ENCODE measurements at places on chromosomes 2 and 18.

DNA sequence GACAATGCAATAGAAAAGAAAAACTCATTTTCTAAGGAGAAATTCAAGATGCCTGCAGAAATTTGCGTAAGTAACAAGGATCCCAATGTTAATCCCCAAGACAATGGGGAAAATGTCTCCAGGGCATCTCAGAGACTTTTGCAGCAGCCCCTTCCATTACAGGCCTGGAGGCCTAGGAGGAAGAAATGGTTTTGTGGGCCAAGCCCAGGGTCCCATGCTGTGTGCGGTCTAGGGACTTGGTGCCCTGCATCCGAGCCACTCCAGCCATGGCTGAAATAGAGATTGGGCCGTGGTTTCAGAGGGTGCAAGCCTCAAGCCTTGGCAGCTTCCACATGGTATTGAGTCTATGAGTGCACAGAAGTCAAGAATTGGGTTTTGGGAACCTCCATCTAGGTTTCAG lies 103.9 kb upstream of the ACVR1 start:
- no peak for DNase-seq

- DNase-seq, result no peak
Measured at GRCh38 chr2:27241761-27242613, 20.9 kb downstream of the SLC30A3 start.

GRCh38 chr2:59233448-59233847 lies 992.3 kb upstream of the FANCL start:
- DNase-seq, result no peak

- DNase-seq, result peak; percentile 10
Measured at GRCh38 chr2:98822301-98823164, 91.6 kb upstream of the MGAT4A start.

DNA sequence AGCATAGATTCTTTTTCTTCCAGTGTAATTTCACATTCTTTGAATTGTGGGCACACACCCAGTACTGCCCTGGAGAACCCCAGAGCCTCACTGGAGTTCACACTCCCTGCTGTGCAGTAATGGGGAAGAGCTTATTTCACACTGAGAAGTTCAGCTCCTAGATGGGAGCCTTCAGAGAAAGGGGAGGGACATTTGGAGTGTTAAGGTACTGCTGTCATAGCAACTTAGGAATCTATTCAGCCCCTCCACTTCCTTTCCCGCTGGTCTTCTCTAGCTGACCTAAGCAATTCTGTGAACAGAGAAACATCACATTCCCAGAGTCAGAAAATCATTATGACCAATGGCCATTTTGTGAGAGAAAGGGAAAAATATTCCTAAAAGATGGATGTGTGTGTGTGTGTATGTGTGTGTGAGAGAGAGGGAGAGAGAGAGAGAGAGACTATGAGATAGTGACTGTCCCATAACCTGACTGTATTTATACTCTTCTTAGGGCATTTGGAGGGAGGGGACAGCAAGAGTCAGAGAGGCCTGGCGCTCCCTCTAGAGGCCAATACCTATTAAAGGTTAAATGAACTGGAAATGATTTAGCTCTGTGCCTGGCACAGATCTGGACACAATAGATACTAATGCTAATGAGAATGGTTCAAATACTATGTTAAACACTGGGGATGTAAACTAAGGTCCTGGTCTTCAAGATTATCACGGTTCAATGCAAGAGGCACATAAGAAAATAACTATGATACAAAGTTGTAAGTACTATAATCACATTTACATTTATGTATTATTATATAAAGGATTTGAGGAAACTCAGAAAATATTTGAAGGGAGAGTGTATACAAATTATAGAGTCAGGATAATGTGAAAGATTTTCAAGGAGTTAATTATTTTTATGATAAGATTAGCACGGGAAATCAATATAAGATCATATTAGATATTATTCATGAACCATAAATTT lies 41.5 kb upstream of the RPE start:
- peak; percentile 36 for DNase-seq

DNA sequence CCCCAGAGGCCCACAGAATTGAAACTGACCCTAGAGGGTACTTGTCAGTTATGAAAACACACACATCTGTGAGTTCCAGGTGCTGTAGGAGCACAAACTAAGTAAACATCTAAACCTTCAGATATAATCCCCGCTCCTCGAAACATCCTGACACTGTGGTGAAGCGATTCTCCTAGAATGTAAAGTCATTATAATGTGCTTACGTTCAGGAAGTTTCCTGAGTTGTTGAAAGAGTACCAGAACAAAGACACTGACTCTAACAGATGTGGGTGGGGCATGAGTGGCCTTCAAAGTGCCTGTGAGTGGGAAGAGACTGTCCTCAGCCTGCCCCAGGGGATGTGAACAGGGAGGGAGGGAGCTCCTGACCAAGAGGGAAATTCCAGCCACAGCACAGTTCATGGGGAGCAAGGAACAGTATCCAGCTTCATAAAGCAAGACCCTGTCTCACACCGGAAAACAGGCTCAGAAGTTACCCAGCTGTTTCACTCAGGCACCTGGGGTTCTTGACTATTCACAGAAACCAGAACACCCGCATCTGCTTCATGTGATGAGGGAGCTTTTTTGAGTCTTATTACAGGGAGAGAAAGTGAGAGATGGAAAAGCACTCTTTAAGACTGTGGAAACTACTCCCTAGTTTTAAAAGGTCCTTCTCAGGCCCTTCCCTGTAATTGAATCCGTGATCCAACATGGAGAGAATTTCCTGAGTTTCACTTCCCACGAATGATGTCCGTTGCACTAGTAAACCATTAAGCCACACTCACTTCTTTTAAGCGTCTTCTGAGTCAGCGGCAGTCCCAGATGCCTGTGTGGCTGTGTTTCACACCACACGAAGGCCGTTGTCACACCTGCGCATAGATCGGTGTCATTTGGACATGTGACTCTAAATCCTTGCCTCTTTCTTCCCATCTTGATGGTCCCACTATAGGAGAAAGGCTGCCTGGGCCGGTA lies 88.6 kb upstream of the EML6 start:
- peak; percentile 42 for DNase-seq

- peak; percentile 86 for DNase-seq
Measured at GRCh38 chr18:70421471-70422390, 132.9 kb downstream of the SOCS6 start.

GRCh38 chr2:21029519-21029918 lies 14.4 kb downstream of the APOB start:
- no peak for DNase-seq

DNA sequence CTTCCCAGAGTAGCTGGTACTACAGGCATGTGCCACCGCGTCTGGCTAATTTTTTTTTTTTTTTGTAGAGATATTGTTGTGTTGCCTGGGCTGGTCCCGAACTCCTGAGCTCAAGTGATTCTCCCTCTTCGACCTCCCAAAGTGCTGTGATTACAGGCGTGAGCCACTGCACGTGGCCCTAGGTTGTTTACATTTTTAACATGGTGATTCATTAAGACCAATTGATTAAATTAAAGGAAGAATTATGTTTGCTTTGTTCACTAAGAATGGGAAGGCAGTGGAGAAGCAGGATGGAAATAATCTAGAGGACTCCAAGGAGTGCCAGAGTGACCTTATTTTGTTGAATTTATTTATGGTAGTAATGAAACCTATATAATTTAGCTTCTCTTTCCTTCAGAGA lies 7.5 kb downstream of the LCLAT1 start:
- DNase-seq, result peak; percentile 35

DNA sequence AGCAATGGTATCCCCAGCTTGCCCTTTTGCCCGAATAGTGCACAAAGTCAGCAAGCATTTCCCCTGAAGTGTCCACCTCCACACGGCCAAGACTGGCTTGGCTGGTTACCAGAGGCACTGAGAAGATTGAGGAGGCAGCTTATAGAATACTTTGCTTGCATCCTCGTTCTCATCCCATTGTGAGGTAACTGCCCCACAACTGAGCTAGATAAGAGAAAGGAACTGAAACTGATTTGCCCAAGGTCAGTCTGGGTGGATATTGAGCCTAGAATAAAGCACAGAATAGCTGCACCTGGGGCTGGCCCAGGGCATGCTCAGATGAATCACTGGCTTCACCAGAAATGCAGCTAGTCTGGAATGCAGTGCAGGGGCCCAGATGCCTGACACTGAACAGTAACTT lies 32.7 kb upstream of the MAP4K3 start:
- DNase-seq, result peak; percentile 72

DNA sequence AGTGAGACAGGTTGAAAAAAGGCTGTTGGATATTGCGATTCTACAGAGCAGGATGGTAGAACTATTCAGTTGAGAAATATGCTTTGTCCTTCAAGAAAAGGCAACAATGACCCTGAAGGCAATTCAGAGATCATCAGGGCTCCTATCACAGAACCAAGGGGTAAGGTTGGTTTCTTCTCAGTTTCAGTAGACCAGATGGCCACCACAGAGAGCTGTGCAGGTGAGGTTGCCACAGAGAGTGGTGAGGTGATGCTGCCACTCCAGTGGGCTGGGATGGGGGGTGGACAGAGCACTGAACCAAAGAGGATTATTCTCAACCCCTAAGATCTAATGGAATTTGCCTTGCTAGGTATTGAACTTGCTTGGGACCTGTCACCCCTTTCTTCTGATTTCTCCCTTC lies 64.6 kb upstream of the ZBTB7C start:
- DNase-seq, result no peak

DNA sequence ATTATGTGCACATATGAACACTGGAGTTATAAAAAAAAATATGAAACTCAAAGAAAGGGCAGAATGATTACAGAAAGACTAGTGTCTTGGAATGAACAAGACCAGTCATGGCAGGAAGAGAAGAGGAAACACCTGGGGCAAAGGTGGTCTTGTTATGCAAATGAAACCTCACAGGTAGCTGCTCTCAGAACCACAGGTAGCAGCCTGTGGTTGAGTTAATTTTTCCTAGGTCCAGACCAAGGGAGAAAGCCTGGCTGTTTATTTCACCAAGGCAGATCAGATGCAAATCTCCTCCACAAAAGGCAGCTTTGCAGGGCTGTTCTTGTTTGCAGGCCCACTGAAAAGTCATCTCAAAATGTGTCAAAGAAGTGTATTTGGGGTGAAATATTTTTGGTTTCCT lies 785.8 kb downstream of the RNF144A start:
- no peak for DNase-seq

DNA sequence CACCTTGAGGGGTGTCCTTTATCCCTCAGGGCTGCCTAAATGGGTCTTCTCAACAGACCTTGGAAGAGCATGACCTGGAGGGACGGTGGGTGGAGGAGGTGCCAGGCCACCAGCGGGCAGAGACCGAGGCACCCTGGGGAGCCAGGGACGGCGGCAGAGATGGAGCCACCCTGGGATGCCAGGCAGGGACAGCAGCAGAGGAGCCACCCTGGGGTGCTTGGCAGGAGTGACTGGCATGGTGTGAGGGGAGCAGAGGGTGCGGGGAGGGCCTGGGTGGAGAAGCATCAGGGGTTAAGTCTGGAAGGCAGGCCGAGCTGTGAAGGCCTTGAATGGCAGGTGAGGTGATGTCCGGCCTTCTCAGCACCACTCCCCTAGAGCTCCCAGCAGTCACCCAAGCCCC lies 56.1 kb downstream of the CIB4 start:
- no peak for DNase-seq

GRCh38 chr2:3079959-3080948 lies 297.4 kb downstream of the EIPR1 start:
- DNase-seq, result no peak

GRCh38 chr2:127398239-127398590 lies 10.4 kb upstream of the MAP3K2 start:
- DNase-seq, result peak; percentile 94

GRCh38 chr2:3279236-3279960 lies 98.2 kb downstream of the EIPR1 start:
- DNase-seq, result no peak

DNA sequence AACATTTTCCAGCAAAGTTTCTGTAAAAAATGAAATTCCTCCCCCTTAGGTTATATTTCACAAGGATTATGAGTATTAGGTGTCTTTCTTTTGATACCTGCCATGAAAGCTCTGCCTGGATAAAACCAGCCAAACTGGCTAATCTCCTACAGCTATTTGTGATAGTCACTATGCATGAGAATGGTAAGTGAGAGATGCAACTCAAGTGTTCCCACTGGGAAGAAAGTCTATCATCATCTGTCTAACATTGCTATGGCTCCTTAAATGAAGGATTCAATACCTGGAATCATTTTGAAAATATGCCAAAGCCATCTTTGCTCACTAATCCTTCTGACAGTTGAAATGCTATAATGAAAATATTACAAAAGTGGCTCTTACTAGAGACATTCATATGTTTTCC lies 339.9 kb upstream of the LRRTM4 start:
- no peak for DNase-seq

- DNase-seq, result peak; percentile 90
Measured at GRCh38 chr2:85504778-85505261, 34.1 kb upstream of the MAT2A start.

GRCh38 chr2:233929352-233930022 lies 12.3 kb downstream of the TRPM8 start:
- DNase-seq, result no peak

GRCh38 chr2:68366083-68366560 lies 1.0 kb downstream of the PLEK start:
- no peak for DNase-seq

- DNase-seq, result peak; percentile 24
Measured at GRCh38 chr2:98378901-98379300, 32.6 kb downstream of the CNGA3 start.

DNA sequence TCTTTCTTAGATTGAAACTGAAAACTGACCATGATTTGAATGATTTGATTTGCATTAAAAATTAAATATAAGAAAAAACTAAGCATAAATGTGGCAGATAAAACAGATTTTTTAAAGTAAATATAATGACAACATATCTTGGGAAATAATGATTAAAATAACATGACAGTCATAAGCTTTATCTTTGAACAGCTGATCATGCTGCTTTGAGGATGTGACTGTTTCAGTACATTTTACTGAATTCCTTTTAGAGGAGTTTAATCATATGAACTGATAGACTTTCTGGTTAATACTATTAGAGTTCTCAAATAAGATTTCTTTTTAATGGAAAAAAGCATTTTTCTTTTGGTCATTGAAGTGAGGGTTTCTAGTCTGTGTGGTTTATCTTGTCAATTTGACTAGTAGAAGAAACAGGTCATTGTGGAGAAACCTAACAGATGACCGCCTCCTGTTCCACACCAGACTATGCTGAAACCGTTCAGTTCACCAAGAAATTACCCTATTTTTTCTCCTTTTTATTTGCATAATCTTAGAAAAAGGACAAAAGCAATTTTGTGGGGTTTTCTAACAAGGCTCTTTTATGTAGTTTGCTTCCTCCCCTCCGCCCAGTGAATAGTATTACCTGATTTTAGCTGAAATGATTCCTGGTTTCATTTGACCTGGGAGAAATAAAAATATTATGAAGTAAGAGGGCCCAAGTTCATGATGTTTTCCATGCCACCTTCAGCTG lies 262.1 kb downstream of the PTGR3 start:
- DNase-seq, result no peak

- no peak for DNase-seq
Measured at GRCh38 chr2:36466135-36466534, 110.6 kb downstream of the CRIM1 start.

GRCh38 chr18:40109252-40110049 lies 1845.6 kb upstream of the PIK3C3 start:
- no peak for DNase-seq

DNA sequence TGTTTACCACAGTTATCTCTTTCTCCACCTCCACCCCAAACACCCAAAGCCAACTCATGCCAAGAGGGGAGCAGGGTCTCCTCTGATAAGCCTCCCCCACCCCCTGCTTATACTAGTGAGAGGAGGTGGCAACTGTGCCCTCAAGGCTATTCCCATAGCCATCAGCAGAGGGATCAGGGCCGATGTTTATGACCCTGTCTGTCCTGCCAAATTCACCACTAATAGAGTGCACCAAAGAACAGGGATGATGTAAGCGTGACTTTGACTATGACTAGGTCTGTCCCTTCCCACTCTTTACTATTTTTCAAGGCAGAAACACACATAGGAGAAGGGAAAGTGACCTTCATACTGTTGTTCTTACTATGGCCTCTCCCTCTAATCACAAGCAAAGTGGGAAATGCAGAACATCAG lies 74.6 kb downstream of the CLHC1 start:
- no peak for DNase-seq

All from fibroblast of skin of abdomen (primary cell).